AG10803 (cell line): ENCODE measurements at places on chromosomes 4 and X.

GRCh38 chr4:25449688-25450087, 72.6 kb downstream of the ANAPC4 start:
- no peak for DNase-seq

GRCh38 chrX:17563515-17563914, 173.8 kb upstream of the SCML1 start:
- peak; percentile 50 for DNase-seq

DNA sequence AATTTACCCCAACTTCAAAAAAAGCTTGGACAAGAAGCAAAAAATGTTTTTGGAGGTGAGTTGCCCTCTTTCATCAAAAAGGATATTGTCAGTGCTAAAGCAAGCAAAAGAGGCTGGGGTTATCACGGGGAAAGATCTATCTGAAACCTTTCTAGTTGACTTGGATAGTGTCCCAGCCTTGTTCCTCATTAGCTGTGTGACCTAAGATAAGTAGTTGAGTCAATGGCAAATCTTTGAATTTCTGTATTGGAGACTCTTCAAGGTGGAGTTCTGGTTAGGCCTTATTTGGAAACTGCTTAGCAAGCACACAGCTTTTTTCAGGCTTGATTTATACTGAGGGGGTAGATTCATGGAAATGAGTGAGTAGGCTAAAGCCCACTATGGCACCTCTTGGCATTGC, 271.6 kb downstream of the GRIA3 start:
- DNase-seq: no peak

DNA sequence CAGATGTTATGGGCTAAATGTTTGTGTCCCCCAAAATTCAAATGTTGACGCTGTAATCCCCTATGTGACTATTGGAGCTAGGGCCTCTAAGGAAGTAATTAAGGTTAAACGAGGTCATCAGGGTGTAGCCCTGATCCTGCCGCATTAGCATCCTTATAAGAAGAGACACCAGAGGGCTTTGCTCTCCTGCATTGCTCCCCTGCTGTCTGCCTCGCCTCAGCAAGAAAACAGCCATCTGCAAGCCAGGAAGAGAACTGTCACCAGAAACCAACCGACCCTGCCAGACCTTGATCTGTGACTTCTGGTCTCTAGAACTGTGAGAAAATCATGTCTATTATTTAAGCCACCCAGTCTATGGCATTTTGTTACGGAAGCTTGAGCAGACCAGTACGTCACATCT, 331.9 kb downstream of the DCTD start:
- DNase-seq: no peak

- peak; percentile 9 for DNase-seq
These were observed 58.6 kb upstream of the P2RY10 start for GRCh38 chrX:78886550-78886949.

DNA sequence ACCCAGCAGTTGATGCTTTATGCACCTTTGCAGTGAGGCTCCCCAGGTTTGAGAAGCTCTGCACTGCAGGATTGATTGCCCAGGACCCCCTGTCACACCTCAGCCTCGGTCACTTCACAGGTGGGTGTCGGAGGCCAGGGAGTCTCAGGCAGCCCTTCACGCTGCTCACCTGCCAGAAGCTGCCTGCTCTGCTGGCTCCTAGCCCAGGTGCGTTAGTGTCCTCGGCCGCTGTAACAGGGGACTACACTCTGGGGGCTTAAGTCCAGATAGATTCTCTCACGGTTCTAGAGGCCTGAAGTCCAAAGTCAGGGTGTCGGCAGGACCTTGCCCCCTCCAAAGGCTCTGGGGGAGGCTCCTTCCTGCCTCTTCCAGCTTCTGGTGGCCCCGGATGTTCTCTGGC, 79.9 kb downstream of the CPZ start:
- no peak for DNase-seq

- DNase-seq: no peak
These were observed 271.7 kb upstream of the LDB2 start for GRCh38 chr4:17170131-17170530.

DNA sequence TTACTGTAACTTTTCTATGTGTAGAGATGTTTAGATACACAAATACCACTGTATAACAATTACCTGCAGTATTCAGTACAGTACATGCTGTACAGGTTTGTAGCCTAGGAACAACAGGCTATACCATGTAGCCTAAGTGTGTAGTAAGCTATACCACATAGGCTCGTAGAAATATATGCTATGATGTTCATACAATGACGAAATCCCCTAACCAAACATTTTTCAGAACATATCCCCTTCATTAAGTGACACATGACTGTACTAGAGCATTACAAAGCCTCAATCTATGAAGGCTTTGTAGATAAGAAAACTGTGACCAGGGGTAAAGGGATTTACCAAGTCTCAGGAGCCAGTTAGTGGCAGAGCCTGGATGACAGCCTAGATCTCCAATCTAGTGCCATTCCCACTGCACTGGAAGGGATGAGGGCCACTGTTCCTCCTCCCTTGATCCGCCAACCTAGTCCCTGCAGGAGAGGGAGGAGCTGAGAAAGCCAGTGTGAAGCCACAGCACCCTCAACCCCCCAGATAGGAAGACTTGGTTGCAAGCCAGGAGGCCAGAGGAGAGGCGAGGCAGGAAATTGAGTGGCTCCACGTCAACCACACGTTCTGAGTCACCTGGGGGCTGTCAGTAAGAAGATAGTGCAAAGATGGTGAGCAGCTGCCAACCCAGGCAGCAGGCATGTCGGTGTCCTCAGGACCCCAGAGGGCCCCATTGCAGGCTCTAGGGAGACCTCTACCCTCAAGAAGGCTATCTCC, 227.7 kb downstream of the BCOR start:
- no peak for DNase-seq

DNA sequence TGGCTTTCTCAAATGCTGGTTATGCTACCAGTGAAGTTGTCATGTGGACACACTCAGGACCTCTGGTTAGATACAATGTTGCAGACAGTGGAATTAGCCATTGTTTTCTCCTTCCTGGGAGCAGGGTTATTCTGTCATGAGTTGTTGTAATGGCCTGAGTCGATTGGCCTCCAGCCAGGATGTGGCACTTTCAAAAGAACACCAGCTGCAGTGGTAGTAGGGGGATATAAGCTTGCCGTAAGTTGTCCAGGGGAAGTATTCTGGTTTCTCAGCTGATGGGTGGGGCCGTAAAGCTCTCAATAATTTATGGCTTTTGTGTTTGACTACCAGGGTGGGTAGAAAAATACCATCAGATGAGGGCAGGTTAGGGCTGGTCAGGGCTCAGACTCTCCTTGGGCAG, 697.5 kb upstream of the GNPDA2 start:
- DNase-seq: no peak

DNA sequence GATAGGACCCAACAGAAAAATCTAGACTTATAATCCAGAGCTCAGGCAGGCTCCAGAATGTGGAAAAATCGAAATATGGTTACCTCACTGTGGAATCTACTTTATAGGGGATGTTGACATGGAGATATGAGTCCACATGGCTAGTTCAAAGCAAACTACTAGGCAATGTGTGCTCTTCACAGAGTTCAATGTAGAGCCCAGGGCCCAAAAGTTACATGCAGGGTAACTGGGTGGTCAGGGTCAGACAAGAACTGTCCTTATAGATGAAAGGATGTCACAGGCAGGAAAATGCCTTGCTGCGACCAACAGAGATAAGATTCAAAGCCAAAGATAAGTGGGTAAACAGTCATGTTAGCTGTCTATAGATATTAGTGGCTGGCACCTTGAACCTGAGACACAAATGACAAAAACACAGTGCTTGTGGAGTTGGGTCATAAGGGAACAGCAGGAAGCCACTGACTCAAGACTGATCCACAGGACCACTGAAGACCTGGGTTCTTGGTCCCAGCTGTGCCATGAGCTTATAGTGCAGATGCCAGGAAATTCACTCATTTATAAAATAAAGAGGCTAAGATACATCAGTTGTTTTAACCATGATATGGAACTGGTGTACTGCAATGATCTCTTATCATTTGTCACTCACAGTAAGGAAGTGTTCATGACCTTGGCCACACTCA, 101.7 kb upstream of the MBNL3 start:
- no peak for DNase-seq

- no peak for DNase-seq
These were observed 81.2 kb downstream of the ABLIM2 start for GRCh38 chr4:8077181-8078108.

GRCh38 chrX:107551546-107551945, 76.8 kb upstream of the PRPS1 start:
- no peak for DNase-seq
